Frontal cortex (tissue), 4 donors: ENCODE measurements at places on chromosomes 5 and 9. TPM values are rescaled to one million over a fixed set of nuclear protein-coding genes. Genes with fewer than 3 reads are reported as not detected.

DNA sequence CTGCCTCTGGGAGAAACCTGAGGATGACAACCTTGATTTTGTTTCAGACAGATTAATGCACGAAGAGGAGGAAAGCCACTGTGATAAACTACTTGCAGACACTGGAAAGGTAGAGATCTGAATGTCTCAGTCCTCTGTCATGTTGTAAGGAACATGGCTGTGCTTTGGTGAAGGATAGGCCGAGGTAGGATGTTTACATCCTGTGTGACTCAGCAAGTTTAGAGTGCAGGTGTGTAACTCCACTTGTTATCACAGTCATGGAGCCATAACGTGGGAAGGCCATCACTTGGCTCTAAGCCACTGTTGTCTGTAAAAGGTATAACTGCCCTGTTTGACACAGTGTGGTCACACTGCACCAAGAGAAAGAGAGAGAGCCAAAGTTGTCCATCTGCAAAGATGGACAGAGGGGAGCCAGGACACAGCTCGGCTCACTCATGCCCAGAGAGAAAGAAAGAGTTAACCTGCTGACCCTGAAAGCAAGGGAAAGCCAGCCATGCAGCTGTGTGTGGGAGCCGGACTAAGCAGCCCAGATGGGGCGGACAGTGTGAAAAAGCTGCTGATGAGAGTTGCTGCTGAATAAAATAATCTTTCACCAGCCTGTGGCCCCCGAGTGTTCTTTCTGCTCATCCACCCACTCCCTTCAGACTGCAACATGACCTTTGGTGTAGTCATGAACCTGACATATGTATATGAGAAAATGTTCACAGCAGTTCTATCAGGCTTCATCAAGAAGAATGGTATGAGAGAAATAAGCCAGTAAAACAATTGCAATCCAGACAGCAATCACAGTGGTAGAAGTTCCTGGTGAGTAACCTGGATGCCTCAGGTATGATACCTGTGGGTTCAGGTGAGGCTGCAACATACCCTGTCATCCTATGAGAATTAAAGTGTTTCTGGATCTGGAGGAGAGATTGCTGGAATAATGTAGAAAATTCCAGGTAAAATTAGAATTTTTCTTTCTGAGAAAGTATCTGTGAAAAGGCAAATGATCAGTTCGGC, 115.9 kb downstream of the TARS1 start:
- no peak for DNase-seq

DNA sequence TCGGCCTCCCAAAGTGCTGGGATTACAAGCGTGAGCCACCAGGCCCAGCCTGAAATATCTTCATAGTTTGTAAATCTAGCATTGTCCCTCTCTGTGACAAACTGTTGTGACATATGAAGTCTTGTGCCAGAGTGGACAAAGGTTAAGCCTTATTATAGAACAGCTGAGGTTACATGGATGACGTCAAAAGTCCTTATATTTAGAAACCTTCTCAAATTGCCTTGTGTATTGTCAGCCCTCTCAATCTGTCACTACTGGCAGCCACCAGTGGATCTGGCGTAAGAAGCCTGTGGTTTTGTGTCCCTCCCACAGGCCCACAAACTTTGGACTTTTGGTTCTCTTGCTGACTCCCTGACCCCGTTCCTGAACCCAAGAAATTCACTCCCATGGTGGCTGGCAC, 79.4 kb upstream of the CCDC112 start:
- no peak for DNase-seq

DNA sequence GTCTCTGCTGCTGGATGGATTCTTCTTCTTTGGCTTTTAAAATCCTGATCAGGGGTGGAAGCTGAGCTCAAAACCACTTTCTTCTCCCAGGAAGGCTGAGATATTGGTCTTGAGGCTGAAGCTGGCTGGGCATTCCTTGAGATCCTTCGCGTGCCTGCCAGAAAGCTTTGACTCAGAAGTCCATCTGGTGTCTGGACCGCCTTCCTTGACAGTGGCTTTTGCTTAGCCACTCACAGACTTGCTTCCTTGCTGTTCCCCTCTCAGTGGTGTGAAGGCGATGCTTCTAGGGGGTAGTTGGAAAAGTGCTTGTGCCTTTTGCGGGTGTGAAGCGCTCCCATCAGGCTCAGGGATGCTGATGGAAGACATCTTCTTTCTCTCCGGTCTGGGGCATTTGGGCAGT, 45.9 kb downstream of the RGS3 start:
- DNase-seq = no peak

- no peak for DNase-seq
These were observed 125.0 kb upstream of the TLE4 start for GRCh38 chr9:79446523-79447307.

The MEIKIN gene
- not detected for total RNA-seq

The NSMF gene
- total RNA-seq = 33.0 TPM

DNA sequence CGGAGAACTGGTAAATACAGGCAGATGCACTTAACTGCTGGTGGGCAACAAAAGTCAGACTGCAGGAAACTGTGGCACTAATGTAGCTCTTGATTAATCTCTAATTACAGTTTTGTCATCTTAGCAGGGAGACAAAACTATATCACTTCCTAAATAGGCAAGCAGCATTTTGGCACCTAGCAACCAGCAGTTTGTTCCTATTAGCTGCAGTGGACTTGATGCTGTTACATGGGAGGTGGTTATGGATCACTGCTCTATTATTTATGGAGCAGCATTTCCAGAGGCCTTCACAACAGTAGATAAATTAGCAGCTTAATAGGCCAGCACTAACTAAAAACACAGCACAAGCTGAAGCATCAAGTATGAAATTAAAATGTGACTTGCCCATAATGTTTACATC, 518.3 kb upstream of the ITGA1 start:
- DNase-seq = no peak

GRCh38 chr9:107137495-107138202, 145.4 kb upstream of the RAD23B start:
- DNase-seq = peak; percentile 27

The CTXN3 gene
- total RNA-seq = 13.9 TPM

- DNase-seq = no peak
These were observed 125.1 kb downstream of the NPR3 start for GRCh38 chr5:32836176-32836575.

The GABBR2 gene
- total RNA-seq = 39.9 TPM

DNA sequence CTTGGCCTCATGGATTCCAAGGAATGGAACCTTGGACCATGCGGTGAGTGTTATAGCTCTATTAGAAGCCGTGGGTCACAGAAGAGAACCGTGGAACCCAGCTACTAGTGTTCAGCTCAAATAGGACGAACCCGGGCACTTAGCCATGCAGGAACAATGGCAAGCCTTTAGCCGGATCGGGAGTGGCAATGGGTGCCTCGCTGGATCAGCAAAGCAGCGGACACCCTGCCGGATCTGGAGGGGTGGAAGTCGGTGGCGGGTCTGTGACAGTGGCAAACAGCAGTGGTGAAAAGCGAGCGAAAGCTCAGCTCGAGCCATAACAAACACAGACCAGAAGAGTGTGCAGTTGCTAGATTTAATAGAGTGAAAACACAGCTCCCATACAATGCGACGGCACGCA, 2.4 kb upstream of the CDO1 start:
- no peak for DNase-seq

The SPOCK1 gene
- 37.9 TPM for total RNA-seq

- DNase-seq = no peak
These were observed 127.6 kb downstream of the TRPM6 start for GRCh38 chr9:74760031-74760700.

- DNase-seq = no peak
These were observed 30.5 kb upstream of the CREBRF start for GRCh38 chr5:173025651-173026050.

- DNase-seq = no peak
These were observed 32.1 kb upstream of the IL6ST start for GRCh38 chr5:56026863-56027300.

DNA sequence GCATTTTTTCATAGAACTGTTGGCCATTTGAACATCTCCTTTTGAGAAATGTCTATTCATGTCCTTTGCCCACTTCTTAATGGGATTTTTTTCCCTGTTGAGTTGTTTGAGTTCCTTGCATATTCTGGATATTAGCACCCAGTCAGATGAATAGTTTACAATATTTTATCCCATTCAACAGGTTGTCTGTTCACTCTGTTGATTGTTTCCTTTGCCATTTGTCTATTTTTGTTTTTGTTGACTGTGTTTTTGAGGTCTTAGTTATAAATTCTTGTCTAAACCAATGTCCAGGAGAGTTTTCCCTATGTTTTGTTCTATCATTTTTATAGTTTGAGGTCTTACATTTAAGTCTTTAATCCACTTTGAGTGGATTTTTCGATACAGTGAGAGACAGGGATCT, 139.0 kb upstream of the TNPO1 start:
- no peak for DNase-seq

- no peak for DNase-seq
These were observed 267.6 kb downstream of the SPOCK1 start for GRCh38 chr5:137231540-137231939.

The AGXT2 gene
- total RNA-seq = not detected

- no peak for DNase-seq
These were observed 74.6 kb downstream of the RETREG1 start for GRCh38 chr5:16542236-16542635.

The RNF183 gene
- total RNA-seq = not detected

- no peak for DNase-seq
These were observed 326.8 kb downstream of the RASEF start for GRCh38 chr9:82736126-82736525.

The MZB1 gene
- total RNA-seq = not detected

GRCh38 chr5:166365164-166365563, 1926.3 kb upstream of the WWC1 start:
- no peak for DNase-seq

DNA sequence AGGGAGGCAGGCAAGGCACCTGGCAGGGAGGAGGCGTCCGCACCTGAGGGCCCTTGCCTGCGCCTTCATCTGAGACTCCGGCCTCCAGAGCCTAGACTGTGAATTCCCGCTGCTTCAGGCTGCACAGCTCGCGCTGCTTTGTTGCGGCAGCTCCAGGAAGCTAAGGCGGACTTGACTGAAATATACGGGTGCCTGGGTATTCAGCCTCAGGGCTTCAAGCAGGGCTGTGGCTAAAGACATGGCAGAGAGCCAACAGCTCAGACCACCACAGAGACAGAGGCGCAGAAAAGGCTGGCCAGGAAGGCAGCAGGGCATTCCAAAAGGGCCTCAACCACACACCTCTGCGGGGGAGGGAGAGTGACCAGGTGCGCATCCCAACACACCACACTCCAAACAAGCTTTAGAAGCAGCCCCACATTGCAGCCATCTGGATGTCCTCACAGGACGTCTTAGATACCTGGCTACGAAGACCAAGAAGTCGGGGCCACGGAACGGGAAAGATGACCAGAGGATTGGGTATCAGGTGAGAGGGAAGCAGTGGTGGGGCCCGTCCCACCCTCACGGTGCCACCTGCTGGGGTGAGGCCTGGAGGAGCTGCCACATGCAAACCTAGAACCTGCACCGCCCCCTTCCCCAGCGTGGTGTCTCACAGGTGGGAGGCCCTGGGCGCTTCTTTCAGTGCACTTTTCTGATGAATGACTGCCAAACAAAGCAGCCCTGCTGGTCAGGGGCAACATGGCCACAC, 1.7 kb upstream of the DPH7 start:
- no peak for DNase-seq

The TEX10 gene
- total RNA-seq = 55.0 TPM
